ENCODE measurements at places on chromosomes 6 and 20.

DNA sequence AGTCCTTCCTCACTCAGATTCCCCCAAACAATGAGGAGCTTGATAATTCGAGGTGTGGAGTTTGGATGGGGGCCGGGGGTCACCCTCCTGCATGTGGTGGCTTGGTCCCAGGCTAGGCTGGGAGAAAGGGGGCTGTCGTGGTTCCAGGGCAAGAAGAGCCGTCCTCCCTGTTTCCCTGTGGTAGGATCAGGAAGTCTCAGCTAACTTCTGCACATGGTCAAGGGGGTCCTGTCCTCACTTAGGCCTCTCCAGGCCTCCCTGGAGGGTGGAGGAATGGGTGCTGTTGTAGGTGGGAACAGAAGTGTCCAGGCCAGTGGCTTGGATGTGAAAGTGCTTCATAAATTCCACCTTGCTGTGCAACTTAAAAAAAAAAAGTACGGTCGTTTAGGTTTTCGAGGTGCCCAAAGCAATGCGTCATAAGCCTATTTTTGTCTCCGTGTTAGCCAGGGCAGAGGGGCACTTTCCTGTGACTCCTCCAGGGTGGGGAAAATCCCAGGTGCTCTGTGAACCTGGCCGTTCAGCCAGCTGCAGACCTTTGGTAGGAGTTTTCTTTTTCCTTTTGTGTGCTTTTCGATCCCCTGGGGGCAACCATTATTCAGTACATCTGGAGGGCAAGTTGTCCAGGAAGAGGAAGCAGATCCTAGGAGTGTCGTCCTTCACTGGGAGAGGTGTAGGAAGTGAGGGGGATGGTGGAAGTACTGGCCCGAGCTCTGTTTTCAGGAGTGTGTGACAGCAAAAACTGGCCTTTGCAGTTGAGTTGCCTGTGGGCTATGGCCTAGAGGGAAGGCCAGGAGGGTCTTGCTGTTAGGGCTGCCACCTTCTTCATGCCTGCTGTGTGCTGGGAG, 9.6 kb downstream of the IGF2R start:
- peak; percentile 59 for DNase-seq

GRCh38 chr6:154261688-154262397, 94.8 kb downstream of the IPCEF1 start:
- no peak for DNase-seq

DNA sequence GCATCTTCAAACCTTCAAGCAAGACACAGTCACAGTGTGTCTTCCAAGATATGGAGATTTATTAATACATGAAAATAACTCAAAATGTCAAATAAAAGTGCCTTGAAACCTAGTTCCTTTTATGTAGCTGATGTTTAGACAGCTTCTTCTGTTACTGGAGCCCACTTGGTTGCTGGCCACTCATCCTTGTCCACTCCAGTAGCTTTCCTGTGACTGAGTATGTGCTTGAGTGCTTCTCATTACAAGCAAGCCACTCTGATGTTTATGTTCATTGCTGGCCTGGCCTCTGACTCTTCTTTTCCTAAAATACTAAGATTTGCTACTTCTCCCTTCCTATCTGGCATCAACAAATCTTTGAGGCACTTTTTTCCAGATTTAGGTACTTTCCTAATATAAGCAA, 545.2 kb upstream of the MAN1A1 start:
- DNase-seq: no peak

GRCh38 chr6:10268611-10269310, 146.1 kb downstream of the TFAP2A start:
- no peak for DNase-seq

DNA sequence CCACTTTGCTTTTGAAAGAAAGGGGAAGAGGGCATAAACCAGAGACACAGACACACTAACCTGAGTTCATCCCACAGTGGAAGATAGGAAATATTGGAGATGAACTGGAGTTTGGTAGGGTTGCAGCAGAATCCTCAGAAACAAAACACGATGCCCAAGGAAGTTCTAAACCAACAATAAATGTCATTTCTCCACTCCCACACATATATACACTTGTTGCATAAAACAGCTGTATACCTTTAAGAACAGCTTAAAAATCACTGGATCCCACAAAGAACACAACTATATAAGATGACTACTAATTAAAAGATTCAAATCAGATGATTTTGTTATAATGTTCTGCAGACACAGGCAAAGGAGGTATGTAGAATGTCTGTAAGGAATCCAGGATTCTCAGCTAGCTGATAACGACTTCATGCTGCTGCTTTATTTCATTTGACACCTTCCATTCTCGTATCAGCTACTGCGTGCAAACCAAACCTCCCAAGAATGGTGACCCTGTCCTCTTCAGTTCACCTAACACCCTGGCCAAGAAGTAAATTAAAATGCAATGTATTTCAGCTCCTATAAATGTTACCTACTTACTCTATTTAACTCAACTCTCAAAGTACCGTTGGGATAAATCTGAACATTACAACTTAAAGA, 14.3 kb downstream of the KIF13A start:
- no peak for DNase-seq

- DNase-seq: no peak
Observed at GRCh38 chr6:137264311-137265075, 45.3 kb upstream of the IFNGR1 start.

GRCh38 chr6:16236631-16237199, 1.7 kb upstream of the GMPR start:
- no peak for DNase-seq

DNA sequence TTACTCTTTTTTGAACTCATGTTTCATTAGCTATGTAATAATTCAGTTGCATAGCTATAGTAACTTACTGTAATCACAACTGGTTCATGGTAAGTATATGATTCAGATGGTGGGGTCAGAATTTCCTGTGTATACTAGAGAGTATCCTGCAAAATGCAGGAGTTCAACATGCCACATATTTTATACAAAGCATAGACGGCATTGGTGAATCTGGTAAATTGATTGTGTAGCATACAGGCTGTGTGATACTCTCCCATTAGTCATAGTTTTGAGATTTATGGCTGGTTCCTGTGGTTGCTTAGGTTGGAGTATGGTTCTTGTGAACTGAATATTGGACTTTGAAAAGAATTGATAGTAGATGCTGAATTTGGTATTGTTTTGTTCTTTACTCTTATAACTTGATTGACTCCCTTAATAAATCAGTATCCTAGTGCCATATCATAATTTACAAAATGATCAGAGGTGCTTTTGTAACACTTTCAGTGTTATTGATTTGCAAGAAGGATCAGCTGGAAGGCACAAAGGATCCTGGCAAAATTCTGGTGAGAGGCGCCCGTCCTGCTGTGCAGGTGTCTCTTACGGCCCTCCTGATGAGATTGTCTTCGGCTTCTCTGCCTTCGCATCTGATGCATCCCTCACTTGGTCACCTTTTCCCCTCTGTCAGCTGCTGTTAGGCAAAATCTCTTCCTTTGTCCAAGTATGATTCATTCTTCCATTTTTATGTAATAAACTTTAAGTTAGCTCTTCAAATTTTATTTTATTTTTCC, 22.6 kb downstream of the SNX9 start:
- no peak for DNase-seq
